ENCODE measurements at places on chromosomes 2 and 18.

DNA sequence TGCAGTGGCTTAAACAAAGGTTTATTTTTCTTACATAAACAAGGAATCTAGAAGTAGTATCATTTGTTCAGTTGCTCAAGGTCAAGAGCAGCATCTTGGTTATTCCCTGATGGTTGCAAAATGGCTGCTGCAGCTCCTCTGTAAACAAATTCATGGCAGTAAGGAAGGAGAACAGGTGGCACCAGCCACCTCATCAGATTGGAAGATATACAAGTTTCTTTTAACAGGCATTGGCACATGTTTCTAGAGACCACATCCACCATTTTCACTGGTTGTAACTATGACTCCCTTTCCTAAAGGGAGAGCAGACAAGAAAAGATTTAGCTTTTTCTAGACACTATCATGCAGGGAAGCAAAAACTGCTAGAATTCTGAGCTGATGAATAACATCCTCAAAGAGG, 46.3 kb downstream of the PKDCC start:
- no peak for DNase-seq

DNA sequence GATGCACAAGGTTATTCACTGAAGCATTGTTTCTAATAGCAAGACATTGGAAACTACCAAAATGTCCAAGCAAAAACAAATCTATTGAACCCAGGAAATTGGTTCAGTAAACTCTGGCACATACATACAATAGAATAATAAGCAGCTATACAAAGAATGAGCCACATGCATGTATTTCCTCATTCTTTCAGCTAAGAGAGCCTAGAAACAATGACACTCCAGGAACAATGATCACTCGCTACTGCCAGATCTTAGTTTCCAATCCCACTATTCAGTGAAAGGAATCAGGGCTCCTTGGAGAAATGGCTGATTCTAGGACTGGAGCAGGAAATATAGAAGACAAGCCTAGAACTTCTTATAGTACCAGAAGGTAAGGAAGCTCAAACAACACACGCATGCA, 221.9 kb upstream of the AGAP1 start:
- no peak for DNase-seq

- no peak for DNase-seq
Measured at GRCh38 chr2:9225806-9226205, 19.2 kb downstream of the ASAP2 start.

GRCh38 chr2:235654103-235654813, 160.4 kb downstream of the AGAP1 start:
- DNase-seq, result no peak

DNA sequence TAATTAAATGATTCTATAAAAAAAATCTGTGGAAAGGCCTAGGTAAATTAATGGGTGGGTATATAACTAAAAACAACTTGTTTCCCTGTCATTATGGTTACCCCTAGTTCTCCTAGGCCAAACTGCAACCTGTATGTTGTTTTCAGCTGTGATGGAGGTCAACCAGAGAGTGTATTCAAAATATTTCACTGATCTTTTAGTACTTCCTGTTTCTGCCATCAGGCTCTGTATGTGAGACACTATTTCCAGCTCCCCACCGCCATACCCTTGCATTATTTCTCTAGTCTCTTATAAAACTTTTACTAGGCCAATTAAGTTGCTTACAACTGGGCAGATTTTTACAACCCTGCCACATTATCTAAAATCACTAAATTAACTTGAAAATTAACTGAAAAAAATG, 21.0 kb upstream of the CDKL4 start:
- no peak for DNase-seq

GRCh38 chr2:67888351-67889005, 174.3 kb downstream of the C1D start:
- DNase-seq, result no peak

DNA sequence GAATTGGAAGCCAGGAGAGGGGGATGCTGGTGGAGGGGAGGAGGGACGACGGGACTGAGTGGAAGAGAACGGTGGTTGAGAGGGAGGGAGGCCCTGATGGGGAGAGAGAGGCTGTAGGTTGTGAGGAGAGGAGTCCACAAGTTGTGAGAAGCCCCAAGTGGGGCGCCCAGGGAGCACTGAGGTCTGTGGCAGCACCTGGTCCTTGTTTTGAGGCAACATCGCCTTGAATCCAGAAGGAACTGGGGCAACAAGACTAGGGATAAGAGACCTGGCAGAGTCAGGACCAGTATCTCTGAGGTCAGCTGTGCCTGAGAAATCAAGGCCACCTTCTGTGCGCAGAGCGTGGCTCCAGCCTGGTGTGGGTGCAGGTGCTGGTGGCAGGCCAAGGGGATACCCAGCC, 1.1 kb downstream of the PRR30 start:
- DNase-seq, result no peak

- no peak for DNase-seq
Measured at GRCh38 chr2:240561325-240561971, 1.3 kb downstream of the DUSP28 start.

DNA sequence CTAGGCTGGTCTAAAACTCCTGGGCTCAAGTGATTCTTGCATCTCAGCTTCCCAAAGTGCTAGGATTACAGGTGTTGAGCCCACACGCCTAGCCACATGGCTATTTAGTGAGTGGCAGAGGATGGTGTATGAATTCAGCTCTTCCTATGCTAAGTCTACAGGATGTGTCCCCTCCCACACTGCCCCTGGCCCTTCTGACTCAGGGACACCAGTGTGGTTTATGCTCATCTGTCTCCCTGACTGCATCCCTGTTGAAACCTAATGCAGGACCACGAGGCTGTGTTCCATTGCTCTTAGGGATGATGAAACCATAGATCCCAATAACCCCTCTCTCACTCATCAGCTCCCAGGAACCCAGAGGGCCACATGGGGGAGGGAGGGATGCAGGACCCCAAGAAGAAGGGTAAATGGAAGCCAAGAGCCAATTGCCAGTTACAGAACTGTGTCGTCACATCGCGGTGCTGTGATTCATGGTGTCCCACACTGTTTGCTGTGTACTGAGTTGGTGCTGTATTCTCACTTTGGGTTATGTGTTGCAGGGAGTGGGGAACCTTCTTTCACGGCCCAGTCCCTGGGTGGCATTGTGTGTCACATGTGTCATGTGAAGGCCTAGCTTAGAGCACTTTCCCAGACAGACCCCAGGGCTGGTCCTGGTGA, 102.9 kb upstream of the HAAO start:
- DNase-seq, result no peak

GRCh38 chr18:76401498-76401897, 93.5 kb downstream of the ZNF516 start:
- no peak for DNase-seq

DNA sequence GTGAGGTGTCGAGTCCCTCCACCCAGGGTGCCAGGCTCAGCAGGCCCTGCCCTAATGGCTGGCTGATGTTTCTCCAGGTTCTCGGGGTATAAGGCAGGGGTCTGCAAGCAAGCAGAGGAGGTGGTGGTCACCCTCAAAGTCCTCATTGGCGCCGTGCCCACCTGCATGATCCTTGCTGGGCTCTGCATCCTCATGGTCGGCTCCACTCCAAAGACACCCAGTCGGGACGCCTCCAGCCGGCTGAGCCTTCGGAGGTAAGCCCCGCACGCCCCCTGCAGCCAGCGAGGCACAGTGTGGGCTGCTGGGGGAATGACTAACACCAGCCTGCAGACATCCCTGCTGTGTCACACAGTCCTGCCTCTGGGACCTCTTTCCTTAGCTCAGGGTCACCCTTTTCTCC, 14.1 kb downstream of the MFSD2B start:
- DNase-seq, result no peak

DNA sequence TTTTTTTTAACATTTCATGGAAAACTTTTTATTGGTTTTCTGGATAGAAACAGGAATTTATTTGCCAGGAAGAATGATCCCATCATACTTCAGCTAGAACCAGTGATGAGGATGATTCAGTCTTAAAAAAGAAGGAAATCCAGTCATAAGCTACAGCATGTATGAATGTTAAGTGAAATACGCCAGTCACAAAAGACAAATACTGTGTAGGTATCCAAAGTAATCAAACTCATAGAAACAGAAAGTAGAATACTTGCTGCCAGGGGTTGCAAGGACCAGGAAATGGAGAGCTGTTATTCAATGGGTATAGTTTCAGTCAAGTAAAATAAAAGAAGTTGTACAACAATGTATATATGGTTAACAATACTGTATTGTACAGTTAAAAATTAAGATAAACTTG, 21.3 kb downstream of the PSME4 start:
- no peak for DNase-seq

GRCh38 chr18:45284174-45284573, 331.1 kb upstream of the SLC14A2 start:
- no peak for DNase-seq

DNA sequence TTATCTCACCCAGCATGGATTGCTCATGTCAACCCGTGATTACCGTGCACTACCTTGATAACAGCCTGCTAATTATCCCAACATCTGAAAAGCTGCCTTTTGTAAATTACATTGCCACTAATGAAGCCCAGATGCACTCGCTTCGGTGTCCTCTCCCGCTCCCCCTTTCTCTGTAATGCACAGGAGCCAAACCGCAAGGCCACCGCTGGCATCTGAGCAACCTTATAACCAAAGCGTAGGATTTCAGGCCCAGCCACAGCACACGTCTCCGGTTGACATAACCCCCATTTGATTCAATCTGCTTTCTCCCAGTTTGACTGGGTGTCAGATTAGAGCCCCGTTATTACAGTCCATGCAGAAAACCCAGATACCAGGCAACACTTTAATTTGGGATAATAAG, 341.2 kb downstream of the ALK start:
- no peak for DNase-seq

- DNase-seq, result no peak
Measured at GRCh38 chr2:130380096-130380934, 24.5 kb downstream of the PTPN18 start.

Data from nucleus accumbens (tissue), 56 donors.